ENCODE measurements at places on chromosomes 2 and 18.

DNA sequence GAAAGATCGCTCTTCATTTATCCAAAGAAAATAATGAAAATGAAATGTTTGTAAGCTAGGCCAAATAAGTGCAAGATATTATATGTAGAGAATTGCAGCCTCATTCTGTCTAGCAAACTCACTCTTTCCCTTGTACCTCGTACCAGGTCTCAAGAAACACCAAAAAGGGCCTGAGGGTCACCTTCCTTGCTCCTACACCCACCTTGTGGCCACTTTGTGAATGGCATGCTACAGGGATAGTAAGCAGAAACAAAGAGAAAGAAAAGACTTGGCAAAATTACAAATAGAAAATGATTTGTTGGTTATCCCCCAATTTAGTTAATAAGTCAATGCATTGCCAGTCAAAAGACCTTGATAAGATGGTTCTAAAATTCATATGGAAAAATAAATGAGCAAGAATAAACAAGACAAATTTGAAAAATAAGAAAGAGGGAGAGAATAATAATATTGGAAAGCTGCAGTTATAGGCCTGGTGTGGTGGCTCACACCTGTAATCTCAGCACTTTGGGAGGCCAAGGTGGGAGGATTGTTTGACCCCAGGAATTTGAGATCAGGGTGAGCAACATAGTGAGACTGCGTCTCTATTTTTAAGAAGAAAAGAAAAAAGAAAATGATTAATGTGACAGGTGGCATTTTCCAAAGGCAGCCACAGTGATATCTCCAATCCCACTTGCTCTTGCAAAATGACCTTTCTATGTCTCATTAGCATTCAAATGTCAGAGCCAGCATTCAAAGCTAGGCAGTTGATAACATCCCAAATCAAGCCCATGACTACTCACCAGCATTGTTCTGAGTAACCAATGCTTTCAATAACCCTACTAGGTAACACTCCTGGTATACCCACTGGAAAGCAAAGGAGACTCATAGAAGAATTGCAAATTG is 38.8 kb upstream of the BMP10 start:
- no peaks in the 10 kb centered on the region for H3K4me1 ChIP-seq
- no peaks in the 10 kb centered on the region for H3K36me3 ChIP-seq
- H3K27ac ChIP-seq, result no peak overlapping the region
- H3K27me3 ChIP-seq, result no peaks in the 10 kb centered on the region
- DNase-seq, result peak; percentile 72

- no peaks in the 10 kb centered on the region for H3K4me1 ChIP-seq
- no peaks in the 10 kb centered on the region for H3K36me3 ChIP-seq
- DNase-seq, result no peak
- H3K27ac ChIP-seq, result no peak overlapping the region
- H3K4me3 ChIP-seq, result no peak overlapping the region
Observed at GRCh38 chr2:195468771-195469170, 188.3 kb upstream of the SLC39A10 start.

GRCh38 chr18:74530584-74530862 is 3.8 kb upstream of the CNDP1 start:
- no peaks in the 10 kb centered on the region for H3K36me3 ChIP-seq
- H3K4me1 ChIP-seq, result no peaks in the 10 kb centered on the region
- H3K27ac ChIP-seq, result no peak overlapping the region
- no peak overlapping the region for H3K4me3 ChIP-seq

DNA sequence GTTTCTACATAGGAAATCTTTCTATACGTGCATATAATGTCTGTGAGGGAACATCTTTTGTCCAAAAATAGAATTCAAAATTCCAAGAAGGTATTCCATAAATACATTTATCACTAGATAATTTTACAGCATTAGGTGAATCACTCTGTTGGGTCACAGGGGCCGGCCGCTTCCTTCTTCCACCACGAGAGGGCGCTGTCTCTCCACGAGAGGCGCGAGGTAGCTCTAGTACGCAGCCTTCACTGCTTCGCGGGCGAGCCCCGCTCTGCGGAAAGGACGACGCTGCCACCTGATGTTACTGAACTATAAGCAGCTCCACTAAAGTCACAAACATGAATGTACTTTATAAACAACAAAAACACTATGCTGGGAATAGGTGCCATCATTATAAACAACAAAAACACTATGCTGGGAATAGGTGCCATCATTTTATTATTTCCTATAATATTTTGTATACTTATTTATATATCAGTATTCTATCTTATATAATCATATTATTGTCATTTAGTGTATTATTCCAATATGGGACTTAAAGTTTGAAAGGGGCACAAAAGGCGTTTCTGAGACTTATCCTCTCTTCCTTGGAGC is 69.4 kb upstream of the REV1 start:
- no peak overlapping the region for H3K27ac ChIP-seq
- H3K27me3 ChIP-seq, result no peaks in the 10 kb centered on the region
- DNase-seq, result peak; percentile 85

DNA sequence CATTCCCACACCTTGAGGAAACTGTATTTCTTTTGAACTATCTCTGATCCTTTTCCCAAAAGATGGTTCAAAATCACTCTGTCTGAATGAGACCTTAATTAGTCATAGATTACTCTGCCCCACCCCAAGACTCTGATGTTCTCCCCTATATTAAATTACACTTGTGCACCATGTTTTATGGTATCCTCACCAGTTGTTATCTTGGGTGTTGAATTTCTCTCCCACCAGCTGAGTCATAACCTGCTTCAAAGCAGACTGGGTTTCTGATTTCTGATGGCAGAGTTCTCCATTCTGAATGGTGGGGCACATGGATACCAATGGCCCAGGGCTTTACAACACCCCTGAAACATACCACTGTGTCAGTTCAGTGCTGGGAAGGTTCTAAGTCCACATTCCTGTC is 15.0 kb downstream of the CDH20 start:
- H3K4me3 ChIP-seq, result no peak overlapping the region
- no peak overlapping the region for H3K27ac ChIP-seq
- no peaks in the 10 kb centered on the region for H3K36me3 ChIP-seq
- DNase-seq, result no peak
- no peaks in the 10 kb centered on the region for H3K4me1 ChIP-seq
- H3K27me3 ChIP-seq, result no peaks in the 10 kb centered on the region

DNA sequence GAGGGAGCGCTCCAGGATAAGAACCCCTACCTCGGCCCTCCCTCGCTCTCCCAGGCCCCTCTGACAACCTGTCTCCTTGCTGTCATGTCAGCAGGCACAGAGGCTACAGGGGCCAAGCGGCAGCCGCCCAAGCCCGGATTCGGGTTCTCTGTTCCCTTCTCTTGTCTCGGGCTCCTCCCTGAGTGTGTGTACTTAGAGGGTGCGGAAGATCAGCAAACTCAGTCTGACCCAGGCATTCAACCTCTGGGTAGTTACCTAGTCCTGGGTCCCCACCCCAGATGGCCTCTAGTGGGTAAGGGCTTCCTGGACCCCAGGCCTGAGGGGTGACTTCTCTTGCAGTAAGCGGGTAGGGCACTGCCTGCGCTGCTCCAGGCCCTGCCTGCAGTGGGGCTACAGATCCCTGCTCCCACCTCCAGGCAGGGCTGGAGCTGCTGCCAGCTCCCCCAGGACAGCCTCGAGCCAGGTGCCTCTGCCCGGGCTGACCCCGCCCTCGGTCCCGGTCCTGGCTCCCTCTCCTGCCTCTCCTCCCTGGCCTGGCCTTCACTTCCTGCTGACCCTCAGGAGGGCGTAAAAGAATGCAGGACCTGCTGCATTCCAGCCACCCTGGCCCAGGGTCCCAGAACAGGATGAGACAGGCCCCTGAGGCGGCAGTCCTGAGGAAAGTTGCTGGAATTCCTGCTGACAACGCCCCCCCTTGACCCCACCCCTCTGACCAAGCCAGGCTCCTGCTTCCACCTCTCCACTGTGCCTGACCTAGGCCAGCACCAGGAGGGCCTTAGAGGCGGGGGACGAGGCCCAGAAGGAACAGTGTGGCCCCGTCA is 22.0 kb downstream of the GPC1 start:
- no peak overlapping the region for H3K4me3 ChIP-seq
- H3K27me3 ChIP-seq, result no peaks in the 10 kb centered on the region
- peaks cover 27% of the 10 kb centered on the region for H3K4me1 ChIP-seq
- H3K27ac ChIP-seq, result peak overlapping the region; percentile 13
- no peaks in the 10 kb centered on the region for H3K36me3 ChIP-seq
- DNase-seq, result no peak

DNA sequence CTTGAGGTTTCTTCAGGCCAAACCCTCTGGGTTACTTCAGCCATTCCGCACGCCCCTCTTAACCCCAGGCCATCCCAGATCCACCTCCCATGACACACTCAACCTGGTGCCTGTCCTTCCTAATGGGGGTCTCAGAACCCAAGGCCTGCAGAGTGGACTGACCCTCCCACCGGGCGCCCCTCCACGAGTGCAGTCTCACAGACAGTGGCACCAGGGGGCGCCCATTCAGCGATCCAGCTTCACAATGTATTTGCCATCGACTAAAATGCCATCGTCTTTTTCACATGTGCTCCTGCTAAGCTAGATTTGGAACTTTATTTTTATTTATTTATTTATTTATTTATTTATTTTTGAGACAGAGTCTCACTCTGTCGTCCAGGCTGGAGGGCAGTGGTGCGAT is 38.5 kb downstream of the INPP5D start:
- H3K36me3 ChIP-seq, result no peaks in the 10 kb centered on the region
- no peak overlapping the region for H3K27ac ChIP-seq
- no peaks in the 10 kb centered on the region for H3K27me3 ChIP-seq

DNA sequence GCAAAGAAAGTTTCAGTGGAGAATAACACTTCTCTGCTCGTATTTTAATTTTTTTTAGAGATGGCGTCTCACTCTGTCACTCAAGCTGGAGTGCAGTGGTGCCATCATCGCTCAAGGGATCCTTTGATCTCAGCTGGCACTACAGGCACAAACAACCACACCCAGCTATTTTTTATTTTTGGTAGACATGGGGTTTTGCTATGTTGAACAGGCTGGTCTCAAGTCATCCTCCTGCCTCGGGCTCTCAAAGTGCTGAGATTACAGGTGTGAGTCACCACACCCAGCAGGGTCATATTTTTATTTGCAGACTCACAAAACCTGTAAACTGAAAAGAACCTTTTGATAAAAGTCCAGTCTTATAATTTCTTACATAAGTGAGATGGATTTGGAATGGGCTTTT is 2.6 kb downstream of the TRAK2 start:
- no peak overlapping the region for H3K4me3 ChIP-seq
- no peaks in the 10 kb centered on the region for H3K36me3 ChIP-seq
- no peaks in the 10 kb centered on the region for H3K4me1 ChIP-seq
- no peak overlapping the region for H3K27ac ChIP-seq

DNA sequence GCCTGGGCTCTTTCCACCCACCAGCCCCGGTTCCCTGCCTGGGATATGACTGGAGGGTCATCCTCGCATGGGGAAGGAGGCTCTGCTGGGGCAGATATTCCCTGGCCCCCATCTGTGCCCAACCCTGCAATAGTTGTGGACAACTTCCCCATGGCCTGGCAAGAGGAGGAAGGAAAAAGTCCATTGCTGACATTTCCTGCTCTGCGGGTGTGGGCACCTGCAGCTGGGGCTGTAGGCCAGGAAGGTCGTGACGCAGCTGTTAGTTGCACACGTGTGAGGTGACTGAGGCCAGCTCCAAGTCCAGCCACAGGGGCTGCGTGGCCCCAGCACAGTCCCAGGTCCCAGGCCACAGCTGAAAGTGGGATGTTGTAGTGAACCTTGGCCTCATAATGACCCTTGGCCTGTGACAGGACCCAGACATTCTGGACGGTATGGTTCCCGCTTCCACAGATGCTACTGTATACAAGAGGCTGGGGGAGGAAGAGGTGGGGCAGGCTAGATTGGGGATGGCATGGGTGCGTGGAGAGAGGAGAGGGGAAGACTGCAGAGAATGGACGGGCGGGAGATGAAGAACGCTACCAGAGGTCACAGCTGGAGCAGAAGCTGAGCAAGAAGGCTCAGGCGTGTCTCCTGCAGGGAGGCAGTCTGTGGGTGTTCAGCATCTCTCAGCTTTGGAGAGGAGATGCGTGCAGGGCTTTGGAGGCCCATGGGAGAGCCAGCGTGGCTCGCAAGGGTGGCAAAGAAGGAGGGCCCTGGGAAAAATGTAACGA is 22.1 kb downstream of the OTOF start:
- H3K27me3 ChIP-seq, result no peaks in the 10 kb centered on the region
- H3K4me3 ChIP-seq, result no peak overlapping the region
- H3K27ac ChIP-seq, result no peak overlapping the region
- no peaks in the 10 kb centered on the region for H3K36me3 ChIP-seq

DNA sequence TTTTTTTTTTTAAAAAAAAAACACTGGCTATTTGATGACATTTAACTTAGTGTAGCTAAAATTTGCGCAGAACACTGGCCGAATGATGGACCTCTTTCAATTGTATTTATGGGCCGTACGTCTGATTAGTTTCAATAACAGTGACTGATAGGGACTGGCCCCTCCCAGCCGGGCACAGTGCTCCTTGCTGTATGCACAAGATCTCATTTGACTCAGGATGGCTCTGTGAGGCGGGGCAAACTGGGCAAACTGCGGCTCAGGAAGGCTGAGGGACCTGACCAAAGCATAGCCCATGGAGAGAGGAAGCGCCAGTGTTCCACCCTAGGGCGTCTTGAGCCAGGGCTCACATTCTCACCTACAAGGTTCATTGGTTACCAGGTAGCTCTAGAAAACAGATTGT is 21.2 kb downstream of the TRAF3IP1 start:
- H3K4me3 ChIP-seq, result no peak overlapping the region
- H3K27ac ChIP-seq, result no peak overlapping the region
- no peak for DNase-seq
- H3K27me3 ChIP-seq, result no peaks in the 10 kb centered on the region
- no peaks in the 10 kb centered on the region for H3K4me1 ChIP-seq

DNA sequence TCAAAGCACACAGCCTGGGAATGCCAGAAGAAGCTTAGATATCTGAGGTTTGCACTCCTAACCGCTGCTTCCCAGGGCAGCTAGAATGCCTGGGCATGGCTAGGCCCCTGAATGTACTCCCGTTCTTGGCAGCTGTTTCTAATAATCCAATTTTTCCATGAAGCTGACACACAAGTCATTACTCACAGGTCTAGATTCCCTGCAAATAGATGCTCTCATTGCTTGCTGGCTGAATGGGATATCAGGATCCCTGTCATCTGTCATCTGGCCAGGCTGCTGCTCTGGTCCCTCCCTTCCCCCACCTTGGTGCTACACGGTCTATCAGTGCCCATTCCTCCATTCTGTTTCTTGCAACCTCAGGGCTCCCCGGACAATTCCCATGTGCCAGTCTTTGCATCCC is 40.7 kb upstream of the TEX51 start:
- no peak overlapping the region for H3K4me3 ChIP-seq
- no peaks in the 10 kb centered on the region for H3K4me1 ChIP-seq
- H3K36me3 ChIP-seq, result no peaks in the 10 kb centered on the region
- no peak overlapping the region for H3K27ac ChIP-seq

DNA sequence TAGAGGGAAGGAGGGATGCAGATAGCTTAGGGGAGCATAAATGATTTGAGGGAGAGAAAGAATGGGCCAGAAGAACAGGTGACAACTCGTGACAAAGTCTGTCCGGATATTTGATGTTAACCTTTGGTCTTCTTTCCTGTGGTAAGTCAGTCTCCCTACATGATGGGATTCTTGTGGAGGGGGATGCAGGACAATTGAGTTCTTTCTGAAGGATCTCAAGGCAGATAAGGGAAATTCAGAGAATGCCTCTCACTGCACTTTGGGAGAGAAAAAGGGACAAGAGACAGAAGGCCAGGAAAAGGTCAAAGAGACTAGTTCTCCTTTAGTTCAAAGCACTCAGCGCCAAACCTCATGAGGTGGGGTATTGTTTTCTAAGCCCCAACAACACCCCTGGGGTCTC is 34.2 kb downstream of the FBXO36 start:
- H3K27me3 ChIP-seq, result no peaks in the 10 kb centered on the region
- H3K27ac ChIP-seq, result no peak overlapping the region
- no peaks in the 10 kb centered on the region for H3K36me3 ChIP-seq
- H3K4me3 ChIP-seq, result no peak overlapping the region
- no peak for DNase-seq

- H3K4me3 ChIP-seq, result no peak overlapping the region
- DNase-seq, result no peak
- no peaks in the 10 kb centered on the region for H3K4me1 ChIP-seq
- H3K36me3 ChIP-seq, result no peaks in the 10 kb centered on the region
Observed at GRCh38 chr2:228771315-228771714, 499.8 kb downstream of the PID1 start.
